ENCODE measurements at places on chromosomes 5 and 9. TPM values are rescaled to one million over a fixed set of nuclear protein-coding genes. Genes with fewer than 3 reads are reported as not detected.

DNA sequence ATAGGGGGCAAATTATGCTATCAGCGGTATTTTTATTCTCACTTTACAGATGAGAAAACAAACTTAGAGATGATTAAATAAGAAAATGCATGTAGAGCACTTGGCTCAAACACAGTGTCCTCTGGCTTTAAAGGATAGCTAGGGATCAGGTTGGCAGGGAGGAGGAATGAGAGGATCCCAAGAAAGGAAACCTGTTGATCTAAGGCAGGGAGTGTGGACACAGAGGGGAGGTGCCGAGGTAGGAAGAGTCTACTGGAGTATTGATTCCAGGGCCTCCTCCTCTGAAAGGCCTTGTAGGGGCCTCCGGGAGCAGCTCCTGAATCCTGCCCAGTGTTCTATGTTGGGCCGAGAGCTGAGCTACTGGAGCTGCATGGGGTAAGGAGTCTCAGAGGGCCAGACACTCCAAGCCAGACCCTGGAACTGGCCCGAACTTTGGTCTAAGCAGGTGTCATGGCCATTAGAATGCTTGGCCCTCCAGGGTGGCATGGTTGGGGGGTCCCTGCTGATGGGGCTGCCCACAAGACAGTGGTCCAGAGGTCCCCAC lies 30.4 kb upstream of the TCF7 start:
- DNase-seq = no peak

GRCh38 chr9:27792971-27793689 lies 219.8 kb upstream of the C9orf72 start:
- no peak for DNase-seq

GRCh38 chr9:124293718-124294506 lies 36.2 kb downstream of the NEK6 start:
- DNase-seq = no peak

Gene PDE6A
- polyA plus RNA-seq = 0.11 TPM

GRCh38 chr5:177414481-177414880 lies 5.1 kb upstream of the F12 start:
- no peak for DNase-seq

- no peak for DNase-seq
Observed at GRCh38 chr5:2188661-2189060, 305.9 kb upstream of the IRX4 start.

- DNase-seq = no peak
Observed at GRCh38 chr9:104269996-104270963, 176.2 kb downstream of the SMC2 start.

DNA sequence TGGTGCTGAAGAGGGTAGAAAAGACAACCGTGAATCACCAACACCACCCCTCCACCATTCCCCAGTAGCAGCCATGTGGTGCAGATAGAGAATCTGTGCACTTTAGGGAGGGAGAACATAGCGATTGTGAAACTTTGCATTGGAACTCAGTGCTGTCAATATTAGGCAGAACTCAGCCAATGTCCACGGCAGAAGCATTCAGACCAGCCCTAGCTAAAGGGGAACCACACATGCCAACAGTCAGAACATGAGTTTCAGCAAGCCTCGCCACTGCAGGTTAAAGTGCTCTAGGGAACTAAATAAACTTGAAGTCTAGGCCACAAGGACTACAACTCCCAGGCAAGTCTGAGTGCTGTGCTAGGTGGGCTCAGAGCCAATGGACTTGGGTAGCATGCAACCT lies 38.5 kb upstream of the DEPDC1B start:
- no peak for DNase-seq

Gene FAM78A
- polyA plus RNA-seq = 3.8 TPM

Gene GNA14
- polyA plus RNA-seq = 6.4 TPM

GRCh38 chr5:118279540-118280294 lies 708.6 kb downstream of the DTWD2 start:
- DNase-seq = no peak

DNA sequence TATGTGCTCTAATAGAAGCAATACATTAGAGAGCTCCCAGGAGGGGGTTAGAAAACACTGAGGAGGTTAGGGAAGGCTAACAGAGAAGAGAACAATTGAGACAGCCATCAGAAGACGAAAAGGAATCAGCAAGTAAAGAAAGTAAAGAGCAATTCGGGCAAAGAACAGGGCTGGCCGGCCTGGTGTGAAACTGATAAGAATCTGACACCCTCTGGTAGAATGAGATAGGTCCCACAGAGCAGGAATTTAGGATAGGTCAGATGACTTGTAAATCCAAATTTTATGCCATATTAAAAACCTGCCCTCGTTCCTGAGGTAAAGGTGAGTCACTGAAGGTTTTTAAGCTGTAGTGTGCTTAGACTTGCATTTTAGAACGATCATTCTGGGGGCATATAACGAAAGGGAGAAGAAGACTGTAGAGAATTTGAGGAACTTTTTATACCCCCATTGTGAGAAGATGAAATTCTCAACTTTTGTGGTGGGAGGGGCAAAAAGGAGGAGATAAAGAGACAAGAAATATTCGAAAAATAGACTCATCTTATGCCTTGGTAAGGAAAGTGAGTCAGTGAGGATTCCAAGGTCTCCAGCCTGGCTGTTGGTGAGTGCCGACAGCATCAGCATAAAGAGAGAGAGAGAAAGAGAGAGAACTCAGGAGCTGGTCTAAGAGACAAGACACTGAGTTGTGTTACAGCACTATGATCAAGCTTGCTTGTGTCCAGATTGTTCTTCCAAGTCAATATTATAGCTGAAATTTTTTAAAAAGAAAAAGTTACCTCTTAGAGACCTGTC lies 51.3 kb downstream of the TMEM167A start:
- no peak for DNase-seq

DNA sequence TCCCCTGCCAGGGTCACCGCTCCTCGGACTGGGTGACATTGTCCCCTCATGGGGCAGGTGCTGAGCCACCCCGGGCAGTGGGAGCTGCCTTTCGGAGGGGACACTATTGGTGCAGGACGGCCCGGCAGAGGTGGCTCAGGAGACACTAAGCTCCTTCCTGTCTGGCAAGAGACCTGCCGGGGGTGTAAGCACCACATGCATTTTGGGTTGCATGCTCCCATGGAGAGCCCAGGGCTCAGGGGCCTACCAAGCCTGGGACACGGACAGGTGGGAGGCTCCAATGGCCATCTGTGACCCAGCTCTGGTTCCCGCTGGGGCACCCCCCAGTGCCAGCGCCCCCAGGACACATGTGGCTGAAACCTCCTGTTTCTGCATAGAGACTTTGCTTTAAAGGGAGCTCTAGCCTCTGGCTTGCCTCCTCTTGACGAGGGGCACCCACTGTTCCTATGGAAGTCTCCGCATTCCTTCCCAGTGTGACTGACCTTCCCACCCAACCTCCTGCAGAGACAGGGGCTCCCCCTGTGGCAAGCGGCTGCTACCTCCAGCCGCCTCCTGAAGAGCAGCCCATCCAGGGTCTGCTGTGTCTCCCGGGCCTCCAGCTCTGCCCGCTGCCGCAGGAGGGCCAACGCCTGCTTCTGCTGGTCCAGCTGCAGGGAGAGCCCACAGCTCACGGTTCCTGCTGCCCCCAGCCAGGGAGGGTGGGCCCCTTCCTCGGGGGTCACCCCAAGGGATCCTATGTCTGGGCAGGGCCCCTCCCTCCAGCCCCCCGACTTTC lies 28.1 kb downstream of the CCDC187 start:
- DNase-seq = no peak

Gene N4BP3
- 4.0 TPM for polyA plus RNA-seq

- no peak for DNase-seq
Observed at GRCh38 chr9:37508135-37508833, 22.5 kb downstream of the POLR1E start.

GRCh38 chr5:33639474-33639873 lies 198.7 kb downstream of the TARS1 start:
- no peak for DNase-seq

- no peak for DNase-seq
Observed at GRCh38 chr5:124876566-124876965, 130.1 kb upstream of the ZNF608 start.

DNA sequence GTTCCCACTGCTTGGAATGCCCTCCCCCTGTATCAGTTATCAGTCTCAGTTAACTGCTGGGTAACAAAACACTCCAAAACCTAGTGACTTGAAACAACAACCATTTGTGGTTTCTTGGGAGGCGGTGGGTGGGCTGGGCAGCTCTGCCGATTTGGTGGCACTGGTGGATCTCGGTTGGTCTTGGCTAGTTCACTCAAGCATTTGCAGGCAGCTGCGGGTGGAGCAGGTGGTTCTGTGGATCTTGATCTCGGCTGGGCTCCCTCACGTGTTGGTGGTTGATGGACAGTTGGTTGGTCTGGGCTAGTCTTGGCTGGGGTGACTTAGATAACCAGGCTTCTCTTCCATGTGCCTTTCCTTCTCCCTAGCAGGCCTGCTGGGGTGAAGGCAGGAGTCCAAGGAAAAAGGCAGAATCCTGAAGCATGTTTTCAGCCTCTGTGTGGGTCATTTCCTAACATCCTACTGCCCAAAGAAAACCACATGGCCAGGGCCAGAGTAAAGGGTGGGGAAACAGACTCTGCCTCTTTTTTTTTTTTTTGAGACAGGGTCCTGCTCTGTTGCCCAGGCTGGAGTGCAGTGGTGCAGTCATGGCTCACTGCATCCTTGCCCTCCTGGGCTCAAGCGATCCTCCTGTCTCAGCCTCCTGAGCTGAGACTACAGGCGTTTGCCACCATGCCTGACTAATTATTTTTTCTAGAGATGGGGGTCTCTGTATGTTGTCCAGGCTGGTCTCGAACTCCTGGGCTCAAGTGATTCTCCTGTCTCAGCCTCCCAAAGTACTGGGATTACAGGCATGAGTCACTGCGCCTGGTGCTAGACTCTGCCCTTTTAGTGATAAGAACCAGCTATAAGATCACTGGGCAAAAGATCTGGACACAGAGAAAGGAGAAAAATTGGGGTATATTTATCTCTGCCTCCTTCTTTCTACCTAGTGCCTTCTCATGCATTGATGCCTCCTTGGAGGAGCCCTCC lies 183.7 kb downstream of the RGS3 start:
- no peak for DNase-seq

DNA sequence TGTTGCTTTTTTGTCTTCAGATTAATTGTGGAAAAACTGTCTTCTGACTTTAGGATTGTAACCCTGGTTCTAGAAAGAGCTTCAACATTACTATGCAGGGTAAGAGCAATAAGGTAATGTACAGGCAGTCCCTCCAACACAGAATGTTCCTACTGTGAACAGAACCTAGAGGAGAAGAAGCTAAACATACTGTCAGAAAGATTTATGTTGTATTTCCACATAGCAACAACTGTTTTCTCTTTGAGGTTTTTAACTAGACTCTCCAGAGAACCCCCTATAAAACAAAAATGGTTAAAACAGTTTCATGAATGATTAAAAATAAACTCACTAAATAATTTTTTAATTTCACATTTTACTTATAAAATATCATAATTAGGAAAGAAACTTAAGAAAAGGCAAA lies 64.3 kb upstream of the NAA35 start:
- DNase-seq = no peak

- DNase-seq = peak; percentile 66
Observed at GRCh38 chr9:129761293-129761900, 8.6 kb upstream of the PTGES start.

GRCh38 chr9:16333691-16334090 lies 536.8 kb downstream of the BNC2 start:
- DNase-seq = no peak

DNA sequence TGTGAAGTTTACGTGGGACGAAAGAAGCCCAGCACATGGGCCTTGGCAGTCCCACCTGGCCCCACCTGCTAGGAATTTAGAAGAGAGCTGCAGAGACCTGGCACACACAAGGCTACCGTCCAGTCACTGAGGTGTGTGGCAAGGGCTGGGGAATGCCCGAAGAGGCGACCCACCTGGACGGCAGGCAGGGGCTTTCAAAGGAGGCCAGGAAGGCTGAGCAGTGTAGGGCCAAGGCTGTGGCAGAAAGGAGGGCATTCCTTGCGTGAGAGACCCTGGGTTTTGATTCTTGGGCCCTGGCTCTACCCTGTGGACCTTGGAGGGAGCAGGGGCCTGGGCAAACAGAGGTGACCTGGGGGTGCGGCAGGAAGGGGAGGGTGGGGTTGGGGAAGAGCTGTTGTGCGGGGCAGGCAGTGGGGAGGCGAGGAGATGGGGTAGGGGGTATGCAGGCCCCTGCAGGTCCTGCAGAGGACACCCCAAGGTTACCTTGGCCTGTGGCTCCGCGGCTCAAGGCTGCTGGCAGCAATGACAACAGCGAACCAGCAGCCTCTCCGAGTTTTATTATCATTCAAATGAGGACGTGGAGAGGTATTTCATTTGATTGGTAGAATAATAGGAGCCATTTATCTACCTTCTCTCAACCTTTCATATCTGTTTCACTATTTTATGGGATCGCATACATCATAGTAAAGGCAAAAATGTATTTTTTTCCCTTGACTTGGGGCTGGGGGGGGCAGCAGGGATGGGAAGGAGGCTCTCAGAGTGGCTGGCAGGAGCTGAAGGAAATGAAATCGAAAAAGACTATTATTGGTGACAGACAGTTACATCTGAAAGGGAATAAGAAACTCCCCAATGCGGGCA lies 24.8 kb downstream of the TSPAN17 start:
- no peak for DNase-seq

- no peak for DNase-seq
Observed at GRCh38 chr5:137394380-137394779, 104.7 kb downstream of the SPOCK1 start.

DNA sequence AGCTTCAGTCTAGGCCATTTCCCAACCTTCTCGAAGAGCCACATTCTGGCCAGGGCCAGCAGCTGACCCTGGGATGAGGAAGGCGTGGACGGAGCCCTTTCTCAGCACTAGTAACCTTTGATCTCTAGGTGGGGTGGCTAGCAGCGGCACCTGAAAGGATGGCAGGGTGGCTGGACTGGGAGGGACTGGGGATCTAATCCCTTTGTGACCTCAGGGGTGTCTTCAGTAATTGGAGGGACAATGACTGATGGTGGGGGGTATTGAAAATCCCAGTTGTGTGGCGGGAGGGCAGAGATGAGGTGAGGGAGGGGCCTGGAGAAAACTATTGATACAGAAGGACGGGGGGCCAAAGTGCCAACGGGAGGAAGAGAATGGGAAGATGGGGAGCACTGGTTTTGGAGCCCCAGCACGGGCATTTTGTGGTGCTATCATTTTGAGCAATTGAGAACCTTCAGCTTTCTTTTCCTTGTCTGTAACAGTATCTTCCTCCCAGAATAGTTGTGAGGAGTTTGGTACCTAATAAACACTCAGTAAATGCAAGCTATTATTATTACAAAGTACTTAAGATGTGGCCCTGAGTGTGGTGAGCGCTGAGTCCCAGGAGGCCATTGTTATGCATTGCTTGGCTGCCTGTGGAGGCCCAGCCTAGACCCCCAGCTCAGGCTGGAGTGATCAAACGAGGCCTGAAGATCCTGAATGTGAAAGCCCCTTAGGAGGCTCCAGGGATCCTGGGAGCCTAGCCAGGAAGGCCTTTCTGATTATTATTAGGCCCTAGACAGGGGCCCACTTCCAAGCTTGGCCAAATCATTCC lies 37.3 kb upstream of the UBE2D2 start:
- DNase-seq = no peak

- no peak for DNase-seq
Observed at GRCh38 chr5:100838048-100838473, 65.0 kb downstream of the ST8SIA4 start.

GRCh38 chr5:33595303-33595702 lies 154.5 kb downstream of the TARS1 start:
- DNase-seq = no peak

DNA sequence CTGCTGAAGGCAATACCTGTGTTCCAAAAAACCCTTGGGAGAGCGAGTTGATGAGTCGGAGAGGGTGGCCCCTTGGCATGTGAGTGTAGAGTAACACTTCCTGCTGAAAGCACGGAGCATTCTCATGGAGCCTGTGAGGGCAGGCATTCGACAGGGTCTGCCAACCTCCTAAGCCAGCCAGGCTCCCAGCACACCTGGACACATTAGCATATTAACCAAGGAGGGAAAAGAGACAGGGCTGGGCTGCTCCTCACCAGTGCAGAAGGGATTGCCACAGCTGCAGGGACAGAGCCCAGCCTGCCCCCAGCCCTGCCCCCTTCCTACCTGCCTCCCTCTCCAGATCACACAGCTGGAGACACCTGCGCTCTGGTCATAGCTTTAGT lies 46.4 kb upstream of the SEMA4D start:
- no peak for DNase-seq
